Hippocampal formation (tissue), 2 donors: ENCODE measurements at places on chromosomes 16 and 17.

DNA sequence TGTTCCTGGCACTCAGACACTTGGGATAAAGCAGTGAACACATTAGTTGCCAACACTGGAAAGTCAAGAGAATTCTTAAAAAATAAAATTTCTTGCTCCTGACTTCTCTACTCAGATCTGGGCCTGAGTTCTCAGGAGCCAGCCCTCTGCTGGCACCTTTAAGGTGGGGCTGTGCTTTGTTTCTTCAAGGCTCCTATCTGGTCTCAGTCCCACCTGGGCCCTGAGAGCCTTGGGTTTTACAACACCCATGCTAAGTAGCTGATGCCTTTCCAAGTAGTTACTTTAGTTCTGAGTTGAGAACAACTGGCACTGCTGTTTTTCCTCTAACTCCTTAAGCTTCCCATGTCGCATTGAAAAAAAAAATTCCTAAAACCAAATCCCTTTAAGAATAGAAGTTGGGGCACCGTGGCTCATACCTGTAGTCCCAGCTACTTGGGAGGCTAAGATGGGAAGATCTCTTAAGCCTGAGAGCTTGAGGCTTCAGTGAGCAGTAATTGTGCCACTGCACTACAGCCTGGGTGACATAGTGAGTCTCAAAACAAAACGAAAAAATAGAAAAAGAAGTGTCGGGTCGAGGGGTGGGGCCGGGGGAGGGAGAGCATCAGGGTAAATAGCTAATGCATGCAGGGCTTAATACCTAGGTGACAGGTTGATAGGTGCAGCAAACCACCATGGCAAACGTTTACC lies 16.6 kb downstream of the CHAD start:
- DNase-seq = no peak

DNA sequence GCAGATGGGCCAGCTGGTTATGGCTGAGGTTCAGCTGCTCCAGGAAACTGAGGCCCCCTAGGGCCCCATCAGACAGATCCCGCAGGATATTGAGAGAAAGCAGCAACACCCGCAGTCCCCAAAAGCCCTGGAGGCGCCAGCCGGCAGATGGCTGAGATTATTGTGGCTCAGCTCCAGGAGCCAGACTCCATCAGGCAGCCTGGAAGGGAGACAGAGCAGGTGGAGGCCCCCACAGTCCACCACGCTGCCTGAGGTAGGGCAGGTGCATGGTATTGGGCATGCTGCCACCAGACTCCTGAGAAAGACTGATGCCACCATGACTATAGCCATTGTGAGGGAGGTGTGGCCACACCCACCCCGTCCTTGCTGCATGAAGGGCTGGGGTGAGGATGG lies 9.5 kb upstream of the TMEM101 start:
- no peak for DNase-seq

DNA sequence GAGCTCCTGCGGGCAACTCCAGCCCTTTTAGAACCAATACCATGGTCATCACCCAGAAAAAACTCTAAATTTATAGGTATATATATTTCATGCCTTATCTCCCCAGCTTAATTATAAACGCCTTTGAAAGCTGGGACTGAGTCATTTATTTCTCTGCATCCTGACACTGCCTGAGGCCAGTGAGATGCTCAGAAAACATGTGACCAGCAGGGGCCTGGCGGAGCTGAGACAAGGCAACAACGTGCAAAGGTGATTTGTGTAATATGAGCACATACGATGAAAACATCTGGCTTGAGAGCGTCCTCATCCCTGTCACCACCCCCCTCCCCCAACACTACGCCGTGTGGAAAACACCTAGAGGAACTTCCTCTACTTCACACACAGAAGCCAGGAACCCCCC lies 22.7 kb downstream of the NXN start:
- DNase-seq = no peak

GRCh38 chr17:57490111-57490845 lies 234.0 kb downstream of the MSI2 start:
- no peak for DNase-seq

GRCh38 chr17:17507465-17508011 lies 11.3 kb upstream of the RASD1 start:
- DNase-seq = no peak

- DNase-seq = no peak
Observed at GRCh38 chr16:87348616-87349157, 31.5 kb upstream of the C16orf95 start.

DNA sequence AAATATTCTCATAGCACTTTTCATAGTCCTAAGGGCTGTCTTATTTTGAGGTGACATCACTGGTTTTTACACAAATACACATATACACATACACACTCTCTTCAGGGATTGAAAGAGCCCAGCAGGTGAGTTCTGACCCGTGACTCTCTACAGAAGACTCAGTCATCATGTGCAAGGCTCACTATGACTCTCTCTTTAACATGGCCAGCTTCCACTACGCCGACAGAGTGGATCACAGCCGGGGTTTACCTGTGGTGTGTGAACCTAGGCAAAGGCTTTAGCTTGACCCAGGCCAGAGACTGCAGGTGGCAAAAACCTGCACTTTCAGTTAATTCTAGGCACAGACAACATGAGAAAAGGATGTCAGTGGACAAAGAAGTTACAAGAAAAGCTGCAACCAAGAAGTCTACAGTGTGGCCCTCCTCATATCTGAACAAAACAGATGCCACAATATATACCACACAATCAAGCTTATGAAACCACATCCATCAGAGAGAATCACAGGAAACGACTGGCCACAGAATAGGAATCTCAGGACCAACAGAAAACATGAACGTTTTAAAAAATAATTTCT lies 56.5 kb downstream of the CYTH1 start:
- DNase-seq = no peak

- DNase-seq = no peak
Observed at GRCh38 chr17:27567563-27567859, 63.5 kb upstream of the LGALS9 start.

DNA sequence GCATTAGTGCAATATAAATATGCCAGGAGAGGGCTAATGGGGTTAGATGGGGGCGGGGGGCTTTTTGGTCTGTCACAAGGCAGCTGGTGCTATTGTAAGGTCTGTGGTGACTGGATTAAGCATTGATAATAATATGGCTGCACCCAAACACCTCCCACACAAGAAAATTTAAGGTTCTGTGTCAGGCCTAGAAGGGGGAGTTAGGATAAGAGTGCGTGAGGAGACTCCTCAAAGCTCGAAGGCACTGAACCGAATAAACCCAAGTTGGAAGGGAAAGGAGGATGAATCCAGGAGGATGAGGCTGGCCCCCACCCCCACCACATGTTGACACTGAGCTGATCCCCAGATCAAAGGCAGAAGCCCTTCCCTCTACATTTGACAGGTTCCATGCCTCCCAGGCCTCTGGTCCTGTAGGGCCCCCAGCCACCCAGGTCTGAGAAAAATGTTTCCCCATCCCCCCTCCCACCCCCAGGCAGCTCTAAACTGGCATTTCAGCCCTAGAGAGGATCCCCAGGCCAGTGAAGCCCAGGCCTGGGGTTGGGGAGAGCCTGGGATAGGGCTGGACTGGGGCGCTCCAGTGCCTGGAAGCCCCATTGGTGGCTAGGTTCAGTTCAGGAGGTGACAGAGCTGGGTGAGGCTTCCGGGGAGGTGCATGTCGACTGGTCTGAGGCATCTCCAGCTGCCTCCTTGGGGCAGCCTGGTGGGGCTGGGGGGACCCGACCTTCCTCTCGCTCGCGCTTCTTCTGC lies 1.7 kb downstream of the HOXB1 start:
- no peak for DNase-seq

DNA sequence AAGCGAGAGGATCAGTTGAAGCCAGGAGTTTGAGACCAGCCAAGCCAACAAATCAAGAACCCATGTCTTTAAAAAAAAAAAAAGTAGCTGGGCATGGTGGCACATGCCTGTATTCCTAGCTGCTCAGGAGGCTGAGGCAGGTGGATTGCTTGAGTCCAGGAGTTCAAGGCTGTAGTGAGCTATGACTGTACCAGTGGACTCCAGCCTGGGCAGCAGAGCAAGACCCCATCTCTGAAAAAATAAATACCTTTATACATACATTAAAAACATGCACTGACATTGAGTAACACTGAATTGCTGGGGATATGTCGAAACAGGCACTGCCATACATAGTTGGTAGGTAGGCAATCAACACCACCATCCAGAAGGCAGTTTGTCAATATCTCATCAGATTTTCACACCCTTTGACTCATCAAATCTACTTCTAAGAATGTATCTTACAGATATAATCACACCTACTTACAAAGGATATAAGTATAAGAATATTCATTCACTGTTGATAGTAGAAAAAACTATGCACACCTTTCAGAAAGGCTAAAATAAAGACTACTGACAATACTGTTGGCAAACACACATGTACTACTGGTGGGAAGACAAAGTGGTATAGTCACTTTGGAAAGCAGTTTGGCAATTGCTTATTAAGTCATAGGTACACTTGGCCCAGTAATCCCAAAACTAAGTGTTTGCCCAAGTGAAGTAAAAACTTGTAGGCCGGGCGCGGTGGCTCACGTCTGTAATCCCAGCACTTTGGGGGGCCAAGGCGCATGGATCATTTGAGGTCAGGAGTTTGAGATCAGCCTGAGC lies 6.4 kb upstream of the CEP20 start:
- DNase-seq = no peak

- no peak for DNase-seq
Observed at GRCh38 chr17:80836971-80837481, 154.6 kb upstream of the CHMP6 start.

DNA sequence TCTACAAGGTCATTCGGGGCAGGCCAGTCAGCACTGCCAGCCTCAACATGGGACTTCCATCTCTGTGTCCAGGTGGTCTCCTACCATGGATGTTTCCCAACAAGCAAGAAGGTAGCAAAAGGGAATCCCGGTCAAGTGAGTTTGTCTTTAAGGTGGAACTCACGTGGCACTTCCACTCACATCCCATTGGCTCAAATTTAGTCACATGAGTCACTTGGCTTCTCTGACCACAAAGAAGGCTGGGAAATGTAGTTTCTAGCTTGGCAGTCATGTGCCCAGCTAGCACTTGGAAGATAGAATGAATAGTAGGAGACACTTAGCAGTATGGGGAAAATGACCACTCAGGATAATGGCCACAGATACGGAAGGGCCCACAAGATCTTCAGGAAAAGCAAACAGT lies 106.6 kb downstream of the AIPL1 start:
- no peak for DNase-seq

GRCh38 chr17:11885051-11885450 lies 112.2 kb downstream of the ZNF18 start:
- DNase-seq = no peak

DNA sequence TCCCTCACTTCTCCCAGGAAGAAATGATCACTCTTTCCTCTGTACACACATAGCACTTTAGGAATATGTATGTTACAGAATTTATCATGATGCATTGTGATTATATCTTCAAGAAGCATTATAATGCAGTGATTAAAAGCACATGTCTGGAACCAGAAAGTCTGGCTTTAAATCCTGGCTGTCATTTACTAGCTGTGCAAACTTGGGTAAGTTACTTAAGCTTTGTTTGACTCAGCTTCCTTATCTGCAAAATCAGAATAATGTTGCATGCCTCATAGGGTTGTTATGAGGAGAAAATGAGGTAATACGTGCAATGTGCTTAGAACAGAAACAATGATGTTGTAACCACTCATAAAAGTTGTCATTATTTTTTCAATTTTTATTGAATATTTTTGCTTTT lies 156.3 kb upstream of the ZKSCAN2 start:
- DNase-seq = no peak

DNA sequence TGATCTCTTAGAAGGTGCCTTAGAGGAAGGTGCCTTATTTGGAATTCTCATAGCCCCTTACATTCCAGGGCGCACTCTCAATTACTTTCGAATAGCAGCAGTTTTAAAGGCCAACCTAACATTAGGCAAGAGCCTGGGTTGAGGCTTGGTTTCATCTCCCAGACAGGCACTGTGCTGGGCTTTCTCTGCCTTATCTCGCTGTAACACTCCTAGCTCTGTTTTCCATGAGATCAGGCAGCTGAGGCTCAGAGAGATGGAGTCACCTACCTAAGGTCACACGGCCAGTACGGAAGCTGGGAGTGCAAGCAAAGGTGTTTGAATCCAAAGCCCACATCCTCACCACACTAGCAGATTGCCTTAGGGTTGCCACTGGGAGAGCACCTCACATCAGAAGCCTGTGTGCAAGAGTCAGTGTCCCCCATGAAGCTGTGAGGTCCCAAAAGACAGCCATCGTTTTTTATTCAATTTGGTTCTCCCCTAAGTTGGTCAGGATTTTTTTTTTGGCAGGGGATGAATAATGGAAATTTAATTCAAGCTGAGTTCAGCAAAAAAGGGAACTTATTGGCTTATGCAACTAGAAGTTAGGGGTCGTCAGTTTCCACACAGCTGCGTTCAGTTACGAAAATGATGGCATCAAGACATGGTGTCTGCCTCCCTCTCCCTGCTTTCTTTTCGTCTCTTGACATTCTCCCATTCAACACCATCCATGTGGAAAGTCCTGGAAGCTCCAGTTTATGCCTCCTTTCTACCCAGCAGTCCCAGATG lies 206.4 kb downstream of the KATNIP start:
- DNase-seq = no peak

DNA sequence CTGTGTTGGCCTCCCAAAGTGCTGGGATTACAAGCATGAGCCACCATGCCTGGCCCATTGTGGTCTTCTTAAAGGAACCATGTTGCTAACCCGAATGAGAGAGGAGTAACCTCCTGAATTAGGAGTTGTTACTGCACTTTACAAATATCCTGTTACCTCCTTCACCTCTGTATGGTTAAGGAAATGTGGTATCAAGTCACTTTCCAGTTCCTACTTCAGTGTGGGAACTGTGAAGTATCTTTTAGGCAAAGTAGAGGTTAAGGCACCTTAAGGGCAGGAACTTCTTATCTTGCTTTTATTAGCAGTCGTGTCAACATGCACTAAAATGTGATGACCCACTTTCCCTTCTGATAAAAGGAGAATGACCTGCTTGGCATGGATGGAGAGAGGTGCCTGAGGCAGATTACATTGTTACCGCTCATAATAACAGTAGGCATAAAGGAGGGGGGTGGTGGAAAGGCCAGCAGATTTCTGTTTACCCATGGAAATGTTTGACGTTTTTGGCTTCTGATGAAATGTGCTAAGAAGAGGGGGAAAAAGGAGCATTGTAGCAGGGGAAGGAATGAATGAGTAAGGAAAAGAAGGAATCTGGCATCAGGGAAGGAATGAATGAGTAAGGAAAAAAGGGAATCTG lies 28.5 kb downstream of the FTO start:
- no peak for DNase-seq

DNA sequence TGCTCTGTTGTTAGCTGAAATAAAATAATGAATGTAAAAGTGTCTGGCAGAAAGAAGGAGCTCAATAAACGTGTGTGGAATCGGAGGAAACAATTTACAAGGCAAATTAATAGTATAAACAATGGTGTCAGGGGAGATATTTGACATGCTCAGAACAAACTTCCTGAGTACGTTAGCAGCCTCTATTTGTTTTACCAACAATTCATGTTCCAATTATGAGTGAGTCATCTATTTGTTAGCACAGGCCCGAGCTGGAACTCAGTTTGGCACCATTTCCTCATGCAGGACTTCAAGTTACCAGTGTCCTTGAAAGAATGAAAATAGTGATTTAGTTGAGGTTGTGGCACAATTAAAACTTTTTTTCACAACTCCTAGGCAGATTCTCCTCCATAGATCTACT lies 9.1 kb downstream of the ASIC2 start:
- no peak for DNase-seq

GRCh38 chr17:978103-979093 lies 1.2 kb downstream of the NXN start:
- no peak for DNase-seq
